Fibroblast of skin of left quadriceps (primary cell): ENCODE measurements at places on chromosomes 1 and 21.

GRCh38 chr1:213619026-213619425, 368.7 kb upstream of the PROX1 start:
- DNase-seq: no peak

DNA sequence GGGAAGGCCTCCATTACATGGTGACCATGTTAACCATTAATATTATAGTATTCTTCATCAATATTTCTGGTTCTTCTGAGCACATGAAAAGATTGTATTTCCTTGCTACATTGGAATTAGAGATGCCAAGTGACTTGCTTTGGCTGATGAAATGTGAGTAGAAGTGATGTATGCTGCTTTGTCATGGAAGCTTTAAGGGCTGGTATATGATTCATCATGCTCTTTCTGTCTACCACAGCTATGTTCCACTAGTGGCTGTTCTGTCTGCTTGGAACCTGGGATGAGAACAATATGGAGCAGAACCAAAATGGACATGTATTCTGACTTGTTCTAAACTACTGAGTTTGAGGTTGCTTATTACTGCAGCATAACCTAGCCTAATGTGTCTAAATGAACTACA, 163.3 kb downstream of the TM2D1 start:
- no peak for DNase-seq

- DNase-seq: peak; percentile 79
Measured at GRCh38 chr1:161733526-161733925, 12.2 kb downstream of the FCRLB start.

DNA sequence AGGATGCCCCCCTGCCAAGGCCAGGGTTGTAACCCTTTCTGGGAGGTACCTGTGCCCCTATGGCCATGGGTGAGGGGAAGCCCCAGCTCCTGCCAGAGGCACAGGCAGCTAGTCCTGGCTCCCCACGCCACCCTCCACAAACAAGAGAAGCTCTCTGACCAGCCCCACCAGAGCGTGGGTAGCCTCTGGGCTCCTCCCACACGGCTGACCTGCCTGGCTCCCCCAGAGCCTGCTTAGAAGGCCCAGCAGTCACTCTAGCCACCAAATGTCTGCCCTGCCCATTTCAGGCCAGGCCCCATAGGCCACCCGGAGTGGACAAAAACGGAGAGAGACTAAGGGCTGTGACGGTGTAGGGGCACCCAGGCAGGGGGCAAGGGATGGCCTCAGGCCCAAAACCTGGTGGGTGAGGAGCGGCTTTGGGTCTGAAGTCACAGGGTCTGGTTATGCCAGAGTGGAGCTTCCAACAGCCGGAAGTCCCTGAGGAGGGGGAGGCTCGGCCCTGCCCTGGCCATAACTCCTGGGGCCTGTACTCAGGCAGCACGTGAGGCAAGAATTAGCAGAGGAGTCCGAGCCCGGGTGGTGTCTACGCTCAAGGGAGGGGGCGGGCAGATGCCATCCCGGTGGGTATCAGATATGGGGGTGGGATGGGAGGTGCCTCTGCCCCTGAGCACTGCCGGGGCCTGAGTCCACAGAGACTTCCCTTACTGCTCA, 155.4 kb downstream of the CASZ1 start:
- no peak for DNase-seq

DNA sequence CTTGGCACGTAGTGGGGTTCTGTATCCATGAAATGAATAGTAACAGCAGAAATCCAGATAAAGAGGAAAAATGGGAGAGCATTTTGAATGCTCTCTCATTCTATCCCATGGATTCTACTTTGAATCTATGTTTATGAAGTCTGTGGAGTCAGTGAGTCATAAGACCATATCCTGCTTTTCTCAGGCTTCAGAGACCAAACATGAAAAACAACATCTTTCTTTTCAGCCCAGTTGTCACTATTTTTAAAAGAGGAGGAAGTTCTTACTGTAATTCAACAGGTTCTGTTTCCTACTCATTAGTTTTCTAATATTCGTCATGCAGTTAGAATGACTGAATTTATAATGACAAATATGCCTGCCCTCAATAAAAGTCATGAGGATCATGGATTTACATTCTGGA, 39.4 kb upstream of the CD55 start:
- DNase-seq: no peak

- DNase-seq: no peak
Measured at GRCh38 chr1:25146451-25146855, 85.8 kb downstream of the SYF2 start.

DNA sequence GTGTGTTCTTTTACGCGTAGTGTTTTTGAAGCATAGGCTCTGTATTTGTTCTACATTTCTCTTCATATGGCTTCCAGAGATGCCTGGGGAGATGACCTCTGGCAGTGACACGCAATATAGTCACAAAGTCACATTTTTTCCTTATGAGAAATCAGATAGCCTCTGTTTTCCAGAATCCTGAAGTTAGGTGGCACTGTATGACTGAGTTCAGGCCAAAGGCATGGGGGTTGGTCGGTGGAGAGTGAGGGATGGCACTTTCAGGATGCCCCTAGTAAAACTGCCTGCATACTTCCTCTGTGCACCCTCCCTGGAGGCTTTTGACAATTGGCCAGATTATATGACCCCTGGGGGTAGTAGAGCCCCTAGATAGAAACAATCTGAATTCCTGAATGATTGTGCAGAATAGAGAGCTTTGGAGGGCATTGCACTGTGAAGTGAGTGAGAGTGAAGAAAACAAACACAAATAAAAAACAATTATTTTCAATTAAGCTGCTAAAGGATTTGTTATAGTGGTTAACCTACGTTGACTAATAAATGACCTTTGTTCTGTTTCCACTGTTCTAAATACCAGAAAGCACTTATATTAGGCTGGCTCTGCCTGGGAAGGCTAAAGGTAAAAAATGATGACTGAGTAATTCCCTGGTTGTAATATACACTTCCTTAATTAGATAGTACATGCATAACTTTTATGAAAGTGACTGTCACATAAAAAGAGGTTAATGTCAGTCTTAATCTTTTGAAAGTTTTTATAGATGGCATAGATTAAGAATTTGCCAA, 1660.8 kb downstream of the PLA2G4A start:
- DNase-seq: peak; percentile 9

GRCh38 chr21:26140164-26140579, 30.4 kb downstream of the APP start:
- DNase-seq: no peak

GRCh38 chr21:31879241-31879650, 6.4 kb downstream of the HUNK start:
- no peak for DNase-seq

- DNase-seq: no peak
Measured at GRCh38 chr1:164033782-164034181, 525.2 kb upstream of the PBX1 start.

DNA sequence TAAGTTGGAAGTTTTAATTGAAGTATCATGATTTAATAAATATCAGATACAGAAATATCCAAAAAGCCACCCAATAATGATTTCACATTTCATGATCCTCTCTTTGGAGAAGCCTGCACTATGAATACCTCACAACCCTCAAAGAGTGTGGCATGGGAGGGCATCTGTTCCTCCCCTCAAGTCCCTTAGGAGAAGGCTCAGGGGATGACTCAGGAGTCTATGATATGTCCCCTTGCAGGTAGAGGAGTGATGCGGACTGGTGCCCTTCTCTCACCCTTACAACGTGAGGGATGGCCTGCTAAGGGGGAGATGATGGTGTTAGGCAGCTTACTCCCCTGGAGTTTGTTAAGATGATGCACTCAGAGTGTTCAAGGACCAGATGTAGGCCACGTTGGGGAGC, 303.3 kb upstream of the DUSP10 start:
- no peak for DNase-seq

DNA sequence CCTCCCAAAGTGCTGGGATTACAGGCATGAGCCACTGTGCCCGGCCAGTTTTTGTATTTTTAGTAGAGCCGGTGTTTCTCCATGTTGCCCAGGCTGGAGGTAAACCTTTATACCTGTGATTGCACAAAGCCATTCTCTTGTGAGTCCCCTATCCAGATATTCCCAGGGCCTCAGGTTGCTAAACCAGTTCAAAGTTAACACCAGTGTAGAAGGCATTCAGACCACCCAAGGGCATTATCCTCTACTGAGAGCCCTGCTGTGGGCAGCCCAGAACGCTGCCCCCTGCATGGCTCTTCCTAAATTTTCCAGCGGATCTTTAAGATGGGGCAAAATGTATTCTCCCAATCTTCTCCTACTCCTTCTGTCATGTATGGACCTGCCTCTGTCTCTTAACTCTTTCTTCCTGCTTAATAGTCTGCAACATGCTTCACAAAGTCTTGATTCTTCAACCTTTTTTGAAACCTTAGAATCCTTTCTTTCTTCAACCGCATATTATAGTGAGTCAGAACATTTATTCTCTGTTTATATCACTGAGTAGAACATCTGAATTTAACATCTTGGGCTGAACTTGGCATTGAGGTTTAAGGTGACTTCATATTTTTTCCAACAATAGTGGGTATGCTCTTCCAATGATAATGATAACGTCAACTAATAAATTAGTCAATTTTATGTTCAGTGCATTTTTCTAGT, 36.0 kb downstream of the UBE4B start:
- DNase-seq: no peak

DNA sequence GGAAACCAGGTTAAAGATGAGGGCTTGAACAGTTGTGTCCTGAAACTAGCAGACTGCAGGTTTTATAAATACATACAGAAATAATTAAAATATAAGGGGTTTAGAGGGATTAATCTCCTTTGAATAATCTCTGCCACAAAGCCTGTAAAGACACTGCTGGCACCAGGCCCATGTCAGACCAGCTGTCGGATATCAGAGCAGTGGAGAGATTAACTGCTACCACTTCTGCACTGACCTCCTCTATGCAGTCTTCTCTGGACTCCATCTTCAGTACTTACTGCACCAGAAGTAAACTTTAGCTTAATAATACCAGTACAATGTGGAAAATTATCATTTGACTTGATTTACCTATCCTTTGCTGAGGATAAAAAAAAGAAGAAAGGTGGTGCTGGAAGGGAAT, 128.6 kb downstream of the LHX4 start:
- no peak for DNase-seq

- no peak for DNase-seq
Measured at GRCh38 chr1:24169286-24169685, 17.8 kb downstream of the IFNLR1 start.

DNA sequence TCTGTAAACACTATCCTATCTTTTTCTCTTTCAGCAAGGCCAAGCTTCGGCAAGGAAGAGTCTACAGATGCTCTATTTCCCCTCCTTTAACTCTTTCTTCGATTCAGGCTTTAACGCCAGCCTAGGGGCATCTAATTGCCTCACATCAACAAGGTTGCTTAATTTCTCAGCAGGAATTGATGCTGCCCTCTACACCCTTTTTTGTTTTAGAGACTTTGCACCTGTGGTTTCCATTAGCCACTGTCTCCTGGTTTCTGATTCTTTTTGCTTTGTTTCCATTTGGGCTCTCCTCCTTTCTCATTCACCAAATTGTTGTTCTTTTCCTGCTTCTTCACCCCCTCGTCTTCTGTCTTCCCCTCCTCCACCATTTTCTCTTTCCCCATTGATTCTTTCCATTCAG, 202.4 kb upstream of the HMCN1 start:
- no peak for DNase-seq

GRCh38 chr21:28805885-28806284, 186.8 kb downstream of the LTN1 start:
- peak; percentile 89 for DNase-seq

- no peak for DNase-seq
Measured at GRCh38 chr1:212490276-212490675, 57.6 kb downstream of the NENF start.

GRCh38 chr1:211133393-211133835, 534 bp downstream of the KCNH1 start:
- no peak for DNase-seq

DNA sequence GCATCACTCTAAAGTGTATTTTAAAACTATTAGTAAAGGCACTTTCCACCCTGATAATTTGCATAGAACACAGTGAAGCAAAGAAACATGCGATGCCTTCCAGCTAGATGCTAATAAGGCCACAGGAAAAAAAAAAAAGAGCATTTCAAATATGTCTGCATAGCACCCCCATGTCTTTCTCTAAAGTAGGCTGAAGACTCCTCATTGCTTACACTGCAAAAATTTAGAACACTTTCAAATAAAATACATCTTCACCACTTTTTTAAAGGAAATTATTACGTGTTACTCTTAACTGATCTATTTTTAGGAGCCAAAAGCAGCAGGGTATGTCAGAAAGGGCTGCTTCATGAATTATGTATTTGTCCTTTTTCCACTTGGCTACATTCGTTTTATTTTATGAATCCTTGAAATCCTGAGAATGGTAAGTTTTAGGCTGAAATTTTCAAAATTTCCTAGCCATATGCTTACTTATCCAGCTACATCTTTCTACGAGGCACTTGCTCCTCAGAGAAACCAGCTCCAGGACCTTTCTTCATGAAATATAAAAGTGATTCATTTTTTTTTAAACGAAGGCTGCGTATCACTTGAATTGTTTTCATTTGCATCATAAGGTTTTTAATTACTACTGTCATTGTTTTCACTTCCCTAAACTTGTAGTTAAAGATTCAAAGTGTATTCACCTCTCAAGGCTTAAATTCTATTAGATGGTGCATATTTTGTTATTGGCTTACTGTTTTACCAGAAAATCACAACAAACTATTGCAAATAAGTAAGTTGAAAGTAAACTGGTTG, 513.0 kb downstream of the PTPRC start:
- DNase-seq: no peak

GRCh38 chr1:185473186-185473585, 156.1 kb upstream of the IVNS1ABP start:
- peak; percentile 62 for DNase-seq

GRCh38 chr1:118918940-118919259, 69.2 kb downstream of the TBX15 start:
- no peak for DNase-seq

DNA sequence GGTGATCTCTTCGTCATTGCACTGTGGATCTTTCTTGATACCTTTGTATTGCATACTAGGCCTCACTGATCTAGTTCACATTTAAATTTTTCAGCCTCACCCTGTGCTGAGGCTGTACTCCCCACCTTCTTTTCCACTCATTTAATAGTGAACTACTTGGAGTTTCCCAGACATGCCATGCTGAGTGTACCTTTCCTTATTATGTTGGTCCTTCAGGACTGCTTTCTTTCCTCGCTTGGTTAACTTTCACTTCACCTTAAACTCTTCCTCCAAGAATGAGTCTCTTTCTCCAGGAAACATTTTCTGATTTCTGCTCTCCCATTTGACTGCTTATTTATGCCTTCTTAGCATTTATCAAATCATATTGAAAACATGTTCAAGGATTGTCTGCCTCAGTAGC, 20.8 kb downstream of the RNF2 start:
- no peak for DNase-seq

DNA sequence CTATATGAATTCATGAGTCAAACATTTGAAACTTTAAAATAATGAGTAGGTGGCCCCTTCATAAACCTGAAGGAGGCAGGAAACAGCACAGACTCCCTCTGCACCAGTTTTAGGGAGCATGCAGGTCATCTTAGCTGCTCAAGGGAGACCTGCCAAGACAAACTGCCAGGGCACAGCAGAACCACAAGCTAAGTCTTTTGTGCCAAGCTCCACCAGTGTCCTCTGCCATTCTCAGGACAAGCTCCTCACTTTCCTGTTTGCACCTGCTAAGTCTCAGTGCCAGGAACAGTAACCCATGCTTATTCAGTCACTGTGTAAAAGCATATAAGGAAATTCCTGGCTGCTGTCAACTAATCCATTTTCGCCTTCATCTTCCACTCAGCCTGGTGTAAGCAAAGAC, 368.9 kb downstream of the SEC16B start:
- no peak for DNase-seq

GRCh38 chr1:65388908-65389695, 31.4 kb upstream of the LEPR start:
- DNase-seq: no peak

- DNase-seq: no peak
Measured at GRCh38 chr1:150772326-150772725, 6.7 kb upstream of the CTSS start.
